ENCODE measurements at places on chromosomes 7 and 10.

GRCh38 chr10:11382187-11382586, 229.3 kb downstream of the USP6NL start:
- no peak for DNase-seq

- no peak for DNase-seq
Observed at GRCh38 chr10:84613336-84614021, 285.1 kb downstream of the CCSER2 start.

GRCh38 chr7:116159711-116160110, 50.6 kb upstream of the TES start:
- DNase-seq, result no peak

DNA sequence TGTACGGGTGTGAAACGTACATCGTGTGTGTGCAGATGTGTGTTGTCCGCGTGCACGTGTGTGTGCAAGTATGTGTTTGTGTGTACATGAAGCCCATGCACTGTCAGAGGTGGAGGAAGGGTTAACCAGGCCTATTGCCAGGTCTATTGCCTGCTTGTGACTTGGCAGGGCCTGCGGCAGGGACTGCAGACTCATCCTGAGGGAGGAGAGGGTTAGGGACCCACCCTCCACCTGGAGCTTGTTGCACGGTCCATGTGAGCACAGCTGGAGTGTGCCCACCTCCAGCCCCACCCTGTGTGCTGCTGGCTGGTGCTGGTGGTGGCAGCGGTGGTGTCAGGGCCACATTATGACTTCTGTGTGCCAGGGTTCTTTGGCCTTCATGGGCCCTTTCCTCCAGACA, 7.1 kb upstream of the AQP1 start:
- no peak for DNase-seq

Data from T-helper 2 cell (primary cell).